Gastrocnemius medialis (tissue), 4 donors: ENCODE measurements at places on chromosomes 5 and 9. TPM values are rescaled to one million over a fixed set of nuclear protein-coding genes. Genes with fewer than 3 reads are reported as not detected.

CAMK2A gene
- 61.2 TPM for total RNA-seq

DNA sequence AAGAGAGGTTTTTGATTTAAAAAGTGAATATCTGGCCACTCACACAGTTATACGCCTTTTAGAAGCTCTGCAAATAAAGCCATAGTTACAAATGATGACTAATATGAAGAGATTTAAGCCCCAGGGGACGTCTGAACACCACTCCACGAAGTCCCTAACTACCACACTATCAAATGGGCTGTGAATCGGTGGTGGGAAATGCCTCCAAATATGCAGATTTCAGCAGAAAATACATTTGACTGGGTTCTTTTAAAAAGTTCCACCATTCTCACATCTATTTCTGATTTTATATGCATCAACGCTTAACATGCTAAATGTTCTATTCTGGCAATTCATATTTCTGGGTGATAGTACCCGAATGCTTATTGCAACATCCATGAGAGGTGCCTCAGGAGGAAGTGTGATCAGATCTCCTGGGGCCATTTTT lies 22.5 kb downstream of the TICAM2 start:
- no peak overlapping the region for H3K4me3 ChIP-seq
- H3K27me3 ChIP-seq: no peaks in the 10 kb centered on the region
- no peak overlapping the region for H3K27ac ChIP-seq

GRCh38 chr5:119359737-119360413 lies 4.1 kb downstream of the TNFAIP8 start:
- no peaks in the 10 kb centered on the region for H3K4me1 ChIP-seq
- H3K27me3 ChIP-seq: peaks cover 14% of the 10 kb centered on the region
- no peak overlapping the region for H3K4me3 ChIP-seq
- DNase-seq: no peak
- no peak overlapping the region for H3K27ac ChIP-seq

DNA sequence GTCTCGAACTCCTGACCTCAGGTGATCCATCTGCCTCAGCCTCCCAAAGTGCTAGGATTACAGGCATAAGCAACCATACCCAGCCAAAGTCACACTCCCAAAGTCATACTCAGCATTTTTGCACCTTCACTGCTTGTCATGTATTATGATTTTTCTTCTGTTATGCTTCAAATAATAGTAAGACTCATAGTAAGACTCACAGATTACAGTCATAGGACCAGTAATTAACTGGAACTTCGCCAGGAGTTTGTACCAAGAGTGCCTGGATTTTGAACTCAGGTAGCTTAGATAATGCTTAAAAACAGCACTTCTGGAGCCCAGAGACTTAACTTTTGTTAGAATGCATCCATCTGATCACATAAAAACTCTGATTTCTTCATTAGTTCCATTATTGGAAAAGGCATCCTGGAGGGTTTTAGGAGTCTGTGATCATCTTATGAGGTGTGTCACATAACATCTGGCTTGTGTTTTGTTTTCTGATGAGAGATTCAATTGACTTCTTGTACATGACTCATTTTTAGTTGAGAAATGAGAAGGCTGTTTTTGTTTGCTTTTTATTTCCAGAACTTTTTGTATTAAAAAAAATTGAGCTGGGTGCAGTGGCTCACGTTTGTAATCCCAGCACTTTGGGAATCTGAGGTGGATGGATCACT lies 131.5 kb downstream of the ADAMTS19 start:
- no peak overlapping the region for H3K27ac ChIP-seq
- no peak overlapping the region for H3K4me3 ChIP-seq
- no peaks in the 10 kb centered on the region for H3K4me1 ChIP-seq
- H3K36me3 ChIP-seq: no peaks in the 10 kb centered on the region
- DNase-seq: no peak

ENTREP1 gene
- 10.8 TPM for total RNA-seq

DNA sequence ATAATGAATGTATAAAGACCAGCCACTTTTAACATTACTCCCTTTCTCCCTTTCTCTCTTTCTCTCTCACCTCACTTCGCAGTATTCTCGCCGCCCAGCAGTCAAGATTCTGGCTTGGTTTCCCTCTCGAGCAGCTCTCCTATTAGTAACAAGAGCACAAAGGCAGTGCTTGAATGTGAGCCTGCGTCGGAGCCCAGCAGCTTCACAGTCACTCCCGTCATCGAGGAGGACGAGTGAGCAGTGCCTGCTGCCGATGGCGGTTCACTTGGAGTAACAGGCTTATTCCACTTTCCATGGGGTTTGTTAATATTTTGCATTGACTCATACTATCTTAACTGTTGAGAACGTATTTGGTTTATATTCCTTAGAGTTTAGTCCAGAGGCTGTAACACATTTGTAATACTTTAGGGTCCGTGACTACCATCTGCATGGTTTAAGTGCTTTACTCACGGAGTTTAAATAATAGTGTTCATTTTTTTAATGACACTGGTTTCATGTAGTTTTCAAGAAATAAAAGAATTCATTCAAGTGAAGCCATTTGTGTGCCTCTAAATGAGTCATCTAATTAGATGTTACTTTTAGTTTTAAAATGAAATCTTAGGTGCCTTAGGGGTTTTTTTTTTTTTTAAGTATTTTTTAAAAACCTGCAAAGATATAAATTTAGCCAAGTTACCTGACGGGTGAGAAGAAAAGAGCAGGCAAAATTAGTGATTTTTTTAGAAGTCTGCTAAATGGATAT lies 8.4 kb upstream of the DMRT3 start:
- no peak for DNase-seq
- H3K27me3 ChIP-seq: peaks cover 55% of the 10 kb centered on the region
- no peak overlapping the region for H3K4me3 ChIP-seq
- H3K36me3 ChIP-seq: no peaks in the 10 kb centered on the region
- no peaks in the 10 kb centered on the region for H3K4me1 ChIP-seq

DNA sequence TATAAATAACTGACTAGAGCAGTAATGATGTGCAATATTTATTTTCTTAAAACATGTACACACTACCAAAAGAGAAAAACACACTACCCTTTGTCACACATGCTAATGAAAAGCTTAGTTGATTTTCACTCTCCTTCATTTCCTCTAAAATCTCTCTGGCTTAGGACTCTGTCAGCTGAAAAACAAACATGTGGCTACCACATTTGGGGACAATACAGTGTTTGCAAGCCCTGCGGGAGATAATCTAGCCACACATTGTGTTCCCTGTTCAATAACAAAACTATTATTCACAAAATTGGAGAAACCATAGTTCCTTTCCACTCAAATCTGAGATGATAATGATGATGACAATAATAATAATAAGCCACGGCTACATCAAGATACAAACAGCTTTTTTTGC lies 3.5 kb upstream of the LOX start:
- no peak overlapping the region for H3K4me3 ChIP-seq
- peaks cover 5% of the 10 kb centered on the region for H3K27me3 ChIP-seq
- peaks cover 14% of the 10 kb centered on the region for H3K4me1 ChIP-seq
- H3K36me3 ChIP-seq: no peaks in the 10 kb centered on the region
- DNase-seq: no peak

CRB2 gene
- not detected for total RNA-seq

FAXDC2 gene
- total RNA-seq: 4.4 TPM

PDZD2 gene
- 5.3 TPM for total RNA-seq

GRCh38 chr5:146151970-146152369 lies 30.5 kb downstream of the LARS1 start:
- H3K4me1 ChIP-seq: no peaks in the 10 kb centered on the region
- no peaks in the 10 kb centered on the region for H3K27me3 ChIP-seq
- no peak overlapping the region for H3K27ac ChIP-seq
- peaks cover 89% of the 10 kb centered on the region for H3K36me3 ChIP-seq

- no peak overlapping the region for H3K4me3 ChIP-seq
- H3K27ac ChIP-seq: no peak overlapping the region
- no peaks in the 10 kb centered on the region for H3K36me3 ChIP-seq
- peaks cover 2% of the 10 kb centered on the region for H3K27me3 ChIP-seq
- peaks cover 6% of the 10 kb centered on the region for H3K4me1 ChIP-seq
- no peak for DNase-seq
Measured at GRCh38 chr9:86734771-86735170, 212.5 kb downstream of the GAS1 start.

GRCh38 chr5:34622098-34622400 lies 34.1 kb upstream of the RAI14 start:
- H3K4me3 ChIP-seq: no peak overlapping the region
- no peaks in the 10 kb centered on the region for H3K36me3 ChIP-seq
- no peaks in the 10 kb centered on the region for H3K27me3 ChIP-seq
- DNase-seq: no peak
- no peaks in the 10 kb centered on the region for H3K4me1 ChIP-seq

DNA sequence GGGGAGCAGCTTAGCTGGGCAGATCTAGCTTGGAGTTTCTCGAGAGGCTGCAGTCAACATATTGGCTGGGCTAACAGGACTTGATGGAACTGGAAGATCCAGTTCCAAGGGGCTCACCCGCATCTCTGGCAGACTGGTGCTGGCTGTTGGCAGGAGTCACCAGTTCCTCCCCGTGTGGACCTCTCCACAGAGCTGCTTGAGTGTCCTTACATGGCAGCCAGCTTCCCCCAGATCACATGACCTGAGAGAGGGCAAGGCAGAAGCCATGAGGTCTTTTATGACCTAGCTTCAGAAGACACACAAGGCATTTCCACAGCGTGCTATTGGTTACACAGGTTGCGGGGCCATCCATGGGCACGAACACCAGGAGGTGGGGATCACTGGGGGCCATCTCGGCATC lies 26.4 kb upstream of the RXRA start:
- no peaks in the 10 kb centered on the region for H3K36me3 ChIP-seq
- DNase-seq: no peak
- H3K27ac ChIP-seq: no peak overlapping the region

PCDHGB2 gene
- 0.55 TPM for total RNA-seq

CHSY3 gene
- total RNA-seq: 2.7 TPM

DNA sequence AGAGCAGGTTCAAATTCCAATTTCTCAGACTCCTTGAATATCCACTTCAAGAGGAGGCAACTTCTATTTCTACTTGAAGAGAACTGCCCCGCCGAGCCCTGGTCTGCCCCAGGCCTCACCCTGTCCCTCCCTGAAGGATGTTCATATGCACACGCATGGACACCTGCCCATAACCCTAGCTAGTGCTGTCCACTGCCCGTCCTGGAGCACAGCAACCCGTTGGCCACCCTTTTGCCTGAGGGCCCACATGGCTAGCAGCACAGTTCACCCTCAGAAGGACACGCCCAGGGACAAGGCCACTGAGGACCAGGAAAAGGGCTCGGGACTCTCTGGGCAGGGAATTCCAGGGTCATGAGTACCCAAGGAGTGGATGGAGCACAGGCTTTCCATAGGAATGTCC lies 63.6 kb downstream of the EGFLAM start:
- no peaks in the 10 kb centered on the region for H3K4me1 ChIP-seq
- no peaks in the 10 kb centered on the region for H3K36me3 ChIP-seq
- no peak overlapping the region for H3K4me3 ChIP-seq
- H3K27me3 ChIP-seq: no peaks in the 10 kb centered on the region
- H3K27ac ChIP-seq: no peak overlapping the region

TEX48 gene
- not detected for total RNA-seq

NREP gene
- total RNA-seq: 2.5 TPM

- DNase-seq: no peak
- H3K27me3 ChIP-seq: no peaks in the 10 kb centered on the region
- no peaks in the 10 kb centered on the region for H3K4me1 ChIP-seq
- H3K4me3 ChIP-seq: no peak overlapping the region
Measured at GRCh38 chr9:69649566-69650250, 22.5 kb downstream of the APBA1 start.

PCDHB10 gene
- total RNA-seq: 0.53 TPM

GRCh38 chr5:32092938-32093812 lies 80.9 kb downstream of the GOLPH3 start:
- H3K27ac ChIP-seq: no peak overlapping the region
- H3K36me3 ChIP-seq: no peaks in the 10 kb centered on the region
- no peaks in the 10 kb centered on the region for H3K27me3 ChIP-seq
- H3K4me1 ChIP-seq: peaks cover 17% of the 10 kb centered on the region
- no peak overlapping the region for H3K4me3 ChIP-seq

DIRAS2 gene
- total RNA-seq: not detected

DNA sequence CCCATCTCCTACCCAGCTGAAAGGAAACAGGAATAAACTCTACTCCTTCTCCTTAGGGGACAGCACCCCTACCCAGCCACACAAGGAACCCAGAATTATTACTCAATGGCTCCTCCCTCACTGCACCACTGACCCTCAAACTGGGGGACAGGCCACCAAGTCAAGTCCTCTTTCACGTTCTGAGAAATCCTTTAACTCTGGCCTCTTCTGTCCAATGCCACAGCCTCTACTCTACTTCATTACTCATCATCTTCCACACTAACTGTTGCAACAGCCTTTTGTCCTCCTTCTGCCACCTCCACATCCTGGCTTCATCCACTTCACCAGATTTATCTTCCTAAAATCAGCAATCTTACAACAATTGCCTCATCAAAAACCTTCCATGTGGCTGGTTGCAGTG lies 6.8 kb downstream of the TTC39B start:
- no peaks in the 10 kb centered on the region for H3K27me3 ChIP-seq
- H3K27ac ChIP-seq: no peak overlapping the region
- no peak overlapping the region for H3K4me3 ChIP-seq
- peaks cover 15% of the 10 kb centered on the region for H3K4me1 ChIP-seq
- DNase-seq: no peak

DNA sequence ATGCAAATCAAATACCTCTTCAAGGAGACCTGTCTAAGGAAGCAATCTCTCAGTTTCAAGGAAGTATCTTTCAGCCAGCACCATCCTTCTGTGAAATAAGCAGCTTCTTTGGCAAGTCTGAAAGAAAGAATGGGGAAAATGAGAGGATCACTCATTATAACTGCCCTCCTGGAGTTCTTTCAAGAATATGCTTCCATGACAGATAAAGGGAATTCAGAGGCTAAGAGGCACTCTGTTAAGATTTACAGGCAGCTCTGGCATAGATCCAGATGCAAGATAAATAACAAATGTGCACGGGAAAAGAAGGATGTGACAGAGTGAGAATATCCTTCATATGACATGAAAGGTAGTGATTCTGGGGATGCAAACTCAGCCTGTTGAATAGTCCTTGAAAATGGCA lies 348.2 kb upstream of the CCNG1 start:
- H3K27ac ChIP-seq: no peak overlapping the region
- H3K27me3 ChIP-seq: no peaks in the 10 kb centered on the region
- H3K4me1 ChIP-seq: no peaks in the 10 kb centered on the region
- no peak overlapping the region for H3K4me3 ChIP-seq

DNA sequence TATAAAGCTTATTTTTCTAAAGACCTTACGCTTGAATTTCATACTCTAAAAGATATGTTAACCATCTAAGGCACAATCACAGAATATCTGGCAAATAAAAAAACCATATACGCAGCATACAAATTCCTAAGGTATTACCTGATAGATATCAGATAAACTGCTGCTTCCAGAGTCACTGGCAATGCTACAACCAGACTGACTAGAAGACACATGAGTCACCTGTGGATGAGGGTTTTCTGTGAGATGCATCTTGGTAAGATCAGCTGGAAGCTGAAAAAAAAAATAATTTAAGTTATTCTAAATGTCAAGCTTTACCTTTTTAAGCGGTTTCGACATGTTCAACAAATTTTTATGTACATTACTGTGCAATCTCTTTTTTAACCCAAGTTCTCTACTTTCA lies 113.8 kb downstream of the RAPGEF6 start:
- H3K36me3 ChIP-seq: no peaks in the 10 kb centered on the region
- H3K27me3 ChIP-seq: no peaks in the 10 kb centered on the region
- no peak for DNase-seq
- no peak overlapping the region for H3K4me3 ChIP-seq

- peaks cover 2% of the 10 kb centered on the region for H3K4me1 ChIP-seq
- H3K27ac ChIP-seq: no peak within 1 kb of the TSS
- H3K4me3 ChIP-seq: peak within 1 kb of the TSS; percentile 42
- no peak for DNase-seq
Measured at GRCh38 chr5:132746954-132747615, at the start of gene CCNI2. Gene CCNI2, plus strand, starts transcription at chr5:132747426. Its CDS starts 70 bp downstream, at chr5:132747496.
